Left lobe of liver (tissue), 2 donors: ENCODE measurements at places on chromosomes 11 and 22.

GRCh38 chr22:49415151-49415951 is 412.3 kb downstream of the BRD1 start:
- no peak for DNase-seq

GRCh38 chr11:135008001-135008405 is 596.0 kb upstream of the B3GAT1 start:
- no peak for DNase-seq

- DNase-seq = no peak
These were observed 5.7 kb downstream of the LTBP3 start for GRCh38 chr11:65552388-65552951.

DNA sequence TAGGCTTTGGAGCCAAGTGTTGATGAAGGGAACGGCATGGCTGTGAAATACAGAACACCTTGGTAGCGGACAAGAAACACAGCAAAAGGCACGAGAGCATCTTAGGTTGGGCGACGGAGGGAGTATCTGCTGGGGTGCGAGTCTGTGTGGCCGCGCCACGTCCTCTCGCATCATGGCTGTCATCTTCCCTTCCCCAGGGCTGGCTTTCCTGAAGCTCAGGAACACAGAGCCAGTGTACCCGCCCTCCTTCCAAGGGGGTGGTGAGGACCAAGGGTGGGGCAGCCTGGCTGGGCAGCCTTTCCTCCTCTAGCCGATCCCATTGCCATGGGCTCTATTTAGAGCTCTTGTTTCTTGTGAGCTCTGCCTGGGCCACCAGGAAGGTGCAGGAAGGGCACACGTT is 154.4 kb downstream of the FEZ1 start:
- no peak for DNase-seq
